ENCODE measurements at places on chromosomes 5 and 9.
A peak's percentile ranks its signal among the peaks of the same experiment; 100 is the strongest.

- DNase-seq: no peak
Measured at GRCh38 chr9:137708590-137709284, 89.9 kb downstream of the EHMT1 start.

- DNase-seq: peak; percentile 53
Measured at GRCh38 chr9:133532937-133533668, 1.4 kb upstream of the ADAMTSL2 start.

- no peak for DNase-seq
Measured at GRCh38 chr5:100517301-100517974, 17.7 kb upstream of the FAM174A start.

- DNase-seq: no peak
Measured at GRCh38 chr9:115134941-115135340, 17.0 kb upstream of the TNC start.

DNA sequence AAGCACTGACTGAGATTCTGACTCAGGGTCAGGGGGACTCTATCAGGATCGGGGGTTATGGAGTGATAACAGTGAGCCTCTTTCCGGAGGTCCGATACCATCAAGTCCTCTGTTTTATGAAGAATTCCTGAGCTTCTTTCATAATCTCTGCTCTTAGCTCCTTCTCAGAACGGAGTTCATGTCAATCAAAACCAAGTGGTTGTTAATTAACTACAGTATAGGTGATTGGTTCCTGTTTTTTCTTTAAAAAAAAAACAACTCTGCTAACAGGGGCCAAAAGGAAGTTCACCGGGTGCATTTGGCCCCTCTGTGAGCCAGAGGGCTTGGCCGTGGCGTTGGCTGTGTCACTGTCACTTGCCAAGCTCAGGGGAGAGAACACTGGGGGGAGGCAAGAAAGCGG, 4.0 kb downstream of the GFI1B start:
- DNase-seq: no peak

DNA sequence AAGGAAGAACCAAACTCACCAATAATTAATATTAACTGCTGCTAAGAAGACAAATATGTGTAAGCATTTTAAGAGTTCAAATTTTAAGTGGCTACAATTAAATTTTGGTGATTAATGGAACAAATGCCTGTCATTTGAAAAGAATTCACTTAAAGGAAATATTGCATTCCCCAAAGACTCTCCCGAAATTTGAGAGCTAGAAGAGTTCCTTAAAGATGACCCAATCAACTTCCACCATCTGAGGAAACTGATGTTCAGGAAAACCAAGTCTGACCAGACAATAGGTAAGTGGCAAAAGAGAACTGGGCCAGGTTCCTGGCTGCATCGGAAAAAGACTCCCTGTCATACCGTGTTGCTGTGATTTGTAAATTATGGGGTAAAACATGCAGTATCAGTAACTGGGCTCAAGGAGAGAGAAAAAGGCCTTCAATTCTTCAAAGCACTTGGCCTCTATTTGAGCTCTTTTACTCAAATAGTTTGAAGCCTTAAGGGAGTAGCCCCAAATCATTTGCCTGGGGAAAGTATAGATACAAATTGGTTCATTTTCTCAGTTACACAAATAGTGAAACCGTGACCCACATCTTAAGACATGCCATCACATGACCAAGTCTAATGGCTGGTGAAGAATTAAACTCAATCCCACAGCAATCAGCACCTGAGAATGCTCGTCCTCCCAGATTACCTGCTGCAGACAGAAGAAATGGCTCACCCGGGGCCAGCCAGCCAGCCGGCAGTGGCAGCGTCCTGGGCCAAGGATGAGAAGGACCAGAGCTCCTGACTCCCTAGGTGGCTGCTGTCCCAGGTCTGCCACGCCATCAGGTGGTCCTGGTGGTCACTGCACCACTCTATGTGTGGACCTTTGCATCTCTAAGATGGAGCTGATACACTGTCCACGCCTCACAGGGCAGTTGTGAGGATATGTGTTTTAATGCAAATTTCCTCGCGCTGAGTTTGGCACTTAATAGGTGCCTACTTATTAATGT, 162.9 kb downstream of the TTLL11 start:
- no peak for DNase-seq

DNA sequence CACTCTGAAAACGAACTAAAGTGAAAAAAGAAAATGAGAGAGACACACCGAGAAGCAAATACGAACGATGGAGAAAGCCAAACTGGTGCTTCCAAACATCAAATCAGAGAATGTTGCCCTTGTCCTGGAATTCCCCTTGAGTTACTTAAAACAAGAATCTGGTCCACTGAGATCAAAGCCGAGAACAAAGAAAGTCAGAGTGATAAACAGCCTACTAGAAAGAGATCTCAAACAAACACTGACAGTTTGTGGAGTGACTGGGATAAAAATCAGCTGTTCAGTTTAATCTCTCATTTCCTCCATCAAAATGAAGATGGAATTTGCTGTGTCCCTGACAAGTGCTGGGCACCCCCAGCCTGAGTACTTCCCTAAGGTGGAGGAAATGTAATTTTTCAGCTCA, 582.6 kb downstream of the NR2F1-AS1 start:
- no peak for DNase-seq

- DNase-seq: no peak
Measured at GRCh38 chr5:31730139-31730538, 91.2 kb downstream of the PDZD2 start.

- DNase-seq: no peak
Measured at GRCh38 chr9:130411566-130411915, 33.2 kb upstream of the ASS1 start.

DNA sequence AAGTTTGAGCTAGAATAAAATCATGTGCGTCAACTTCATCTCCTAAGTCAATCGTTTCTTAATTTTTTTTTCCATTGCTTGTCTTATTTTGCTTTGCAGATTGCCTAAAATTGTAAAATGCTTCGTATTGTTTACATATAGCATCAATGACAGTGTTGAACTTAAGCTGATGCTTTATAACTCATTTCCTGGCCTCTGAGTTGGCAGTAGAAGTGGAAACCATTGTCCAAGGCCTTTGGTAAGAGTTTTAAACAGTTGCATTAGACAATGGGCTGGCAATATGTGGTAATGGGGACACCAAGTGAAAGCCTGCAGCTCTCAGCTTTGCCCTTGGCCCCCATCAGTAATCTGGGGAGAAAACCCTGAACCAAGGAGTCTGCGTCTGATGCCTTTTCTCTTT, 154.8 kb upstream of the GAS1 start:
- DNase-seq: no peak

GRCh38 chr5:55492449-55492848, 42.3 kb downstream of the PLPP1 start:
- DNase-seq: no peak

GRCh38 chr5:6000867-6001266, 377.5 kb downstream of the MED10 start:
- DNase-seq: no peak

DNA sequence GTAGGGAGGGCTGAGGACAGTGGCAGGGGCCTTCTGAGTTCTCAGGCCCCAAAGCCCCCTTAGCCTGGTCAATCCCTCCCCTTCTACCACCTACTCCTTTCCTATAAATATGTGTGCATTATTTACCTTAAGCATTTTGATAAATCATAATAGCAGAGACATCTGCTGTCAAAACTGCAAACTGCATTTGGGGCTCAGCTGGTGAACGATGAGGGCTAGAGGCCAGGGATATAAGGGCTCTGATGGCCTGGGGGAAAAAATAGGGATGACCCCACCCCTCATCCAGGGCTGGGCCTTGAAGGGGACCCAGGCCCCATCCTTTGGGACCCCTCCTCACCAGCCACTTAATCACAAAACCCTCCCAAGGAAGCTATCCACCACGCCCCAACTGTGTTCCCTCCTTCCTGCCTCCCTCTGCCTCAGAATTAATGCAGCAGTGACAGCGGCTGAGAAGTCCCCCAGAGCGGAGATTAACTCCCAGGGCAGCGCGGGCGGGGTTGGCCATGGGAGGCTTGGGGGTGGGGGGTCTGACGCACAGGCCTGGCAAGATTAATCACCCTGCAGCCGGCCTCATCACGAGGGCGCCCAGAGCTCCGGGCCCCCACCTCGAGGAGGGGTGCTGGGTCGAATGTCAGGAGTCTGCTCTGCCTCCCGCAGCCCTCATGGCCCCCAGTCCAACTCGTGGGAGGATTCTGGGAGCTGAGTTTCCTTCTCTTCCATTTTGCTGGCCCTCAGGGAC, 42.1 kb downstream of the CXXC5 start:
- no peak for DNase-seq

DNA sequence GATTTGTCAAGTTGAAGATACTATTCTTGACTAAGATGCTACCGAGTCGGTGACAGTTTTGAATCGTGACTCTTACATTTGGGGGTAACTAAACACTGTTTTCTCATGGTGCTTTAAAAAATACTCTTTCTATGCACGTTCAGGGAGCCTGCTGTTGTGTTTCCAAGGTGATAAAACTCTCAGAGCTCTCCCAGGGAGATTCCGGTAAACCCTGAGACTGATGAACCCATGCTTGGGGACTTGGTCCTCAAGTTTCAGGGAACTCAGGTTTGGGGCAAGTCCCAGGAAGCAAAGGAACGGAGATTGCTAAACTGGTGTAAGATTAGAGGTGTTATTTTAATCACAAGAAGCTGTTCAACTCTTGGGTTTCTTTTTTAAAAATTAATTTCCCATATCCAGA, 1.4 kb downstream of the GDA start:
- DNase-seq: no peak

- no peak for DNase-seq
Measured at GRCh38 chr5:179245031-179245430, 100.2 kb downstream of the ADAMTS2 start.

DNA sequence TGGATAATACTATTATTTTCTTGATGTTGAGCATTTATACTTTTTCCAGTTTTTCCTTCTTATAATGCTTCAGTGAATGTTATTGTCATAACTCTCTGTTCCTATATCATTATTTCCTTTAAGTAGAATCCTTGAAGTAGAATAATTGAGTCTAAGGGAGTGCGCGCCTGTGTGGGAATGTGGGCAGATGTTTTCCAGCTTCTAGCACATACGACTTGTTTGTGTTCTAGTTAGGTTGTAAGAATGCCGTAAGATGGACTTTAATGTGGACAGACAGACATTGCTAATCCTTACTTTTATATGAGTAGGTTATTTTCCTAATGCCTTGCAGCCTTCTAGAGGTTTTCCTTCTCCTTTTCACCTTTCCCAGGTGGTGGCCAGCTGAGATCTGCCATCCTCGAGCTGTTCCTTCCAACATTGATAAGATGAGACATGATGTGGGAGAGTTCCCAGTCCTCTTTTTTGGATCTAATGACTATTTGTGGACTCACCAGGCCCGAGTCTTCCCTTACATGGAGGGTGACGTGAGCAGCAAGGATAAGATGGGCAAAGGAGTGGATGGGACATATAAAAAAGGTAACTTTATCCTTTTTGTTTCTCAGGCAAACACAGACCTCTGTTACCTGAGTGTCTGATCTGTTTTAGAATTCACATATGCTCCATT, 34.2 kb downstream of the RAB24 start:
- DNase-seq: no peak

DNA sequence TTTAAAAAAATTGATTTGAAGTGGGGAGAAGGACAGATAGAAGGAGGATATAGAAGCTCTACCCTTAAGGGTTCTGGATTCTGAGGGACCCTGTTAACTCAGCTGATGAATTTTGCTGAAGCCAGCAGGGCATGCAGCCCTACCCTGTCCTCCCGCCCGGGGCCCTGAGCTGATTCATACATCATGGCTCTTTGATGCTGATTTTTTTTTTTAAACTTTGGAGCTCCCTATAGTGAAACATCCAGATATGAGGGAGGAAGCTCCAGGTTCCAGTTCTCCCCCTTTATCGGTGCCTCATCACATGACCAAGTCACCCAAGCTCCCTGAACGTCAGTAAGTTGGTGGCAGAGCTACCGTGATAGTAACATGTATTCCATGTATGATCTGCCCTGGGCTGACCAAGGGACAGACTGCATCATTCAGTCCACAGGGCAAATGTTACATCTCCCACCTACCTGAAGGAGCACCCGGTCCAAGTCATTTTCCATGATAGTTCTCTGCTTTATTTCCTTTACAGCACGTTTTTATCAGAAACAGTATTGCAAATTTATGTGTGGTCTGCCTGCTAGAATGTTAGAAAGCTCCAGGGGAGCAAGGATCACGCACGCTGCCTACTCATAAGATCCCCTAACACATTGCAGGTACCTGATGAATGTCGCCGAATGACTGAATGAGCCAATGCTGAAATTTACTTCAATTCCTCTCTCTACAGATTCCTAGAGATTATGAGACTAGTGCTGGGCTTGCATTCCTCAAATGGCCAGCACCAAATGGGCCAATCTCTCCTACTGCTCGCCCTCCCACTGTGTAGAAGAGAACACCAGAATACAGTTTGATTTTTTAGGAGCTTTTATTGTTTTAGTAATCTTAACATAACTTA, 25.9 kb downstream of the SPARC start:
- no peak for DNase-seq

GRCh38 chr9:90799271-90799852, 2.3 kb upstream of the SYK start:
- no peak for DNase-seq

- no peak for DNase-seq
Measured at GRCh38 chr9:107480386-107480789, 9.2 kb downstream of the KLF4 start.

DNA sequence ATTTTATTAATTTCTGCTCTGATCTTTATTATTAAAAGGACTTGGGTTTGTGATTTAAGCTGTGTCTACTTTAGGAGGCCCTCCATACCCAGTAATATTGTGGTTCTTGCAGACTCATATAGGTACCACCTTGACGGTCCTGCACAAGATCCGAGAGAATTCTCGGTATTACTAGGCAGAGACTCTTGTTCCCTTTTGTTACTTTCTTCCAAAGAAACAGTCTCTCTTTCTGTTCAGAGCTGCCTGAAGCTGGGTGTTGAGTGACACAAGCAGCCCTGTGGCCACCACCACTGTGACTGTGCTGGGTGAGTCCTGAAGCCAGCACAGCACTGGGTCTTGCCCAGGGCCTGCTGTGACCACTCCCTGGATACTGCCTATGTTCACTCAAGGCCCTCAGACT, 666.6 kb downstream of the SEMA5A start:
- no peak for DNase-seq

GRCh38 chr5:62100201-62100600, 205.8 kb upstream of the KIF2A start:
- no peak for DNase-seq

GRCh38 chr5:41009232-41009631, 61.9 kb downstream of the MROH2B start:
- no peak for DNase-seq

DNA sequence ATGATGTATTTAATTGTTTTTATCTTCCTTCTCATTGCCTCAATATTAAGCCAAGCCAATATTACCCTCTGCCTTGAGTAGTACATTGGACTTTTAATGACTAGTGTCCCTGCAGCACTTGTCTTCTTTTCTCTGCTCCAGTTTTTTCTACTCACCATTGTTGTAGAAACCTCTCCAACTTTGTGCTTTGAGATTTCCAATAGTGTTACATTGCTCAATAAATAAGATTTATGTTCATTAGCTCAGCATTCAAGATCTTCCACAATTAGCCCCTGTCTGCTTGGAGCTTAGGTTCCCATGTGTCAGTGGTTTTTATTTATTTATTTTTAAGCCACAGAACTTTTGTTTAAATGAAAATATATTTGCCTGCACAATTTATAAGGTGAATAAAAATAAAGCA, 145.3 kb downstream of the ADGRV1 start:
- no peak for DNase-seq

Data from T follicular helper cell (primary cell).